Activated CD4-positive, alpha-beta T cell treated with anti-CD3 and anti-CD28 coated beads, Interleukin-2, amount 10 ng/mL, durations not matched to agents 7 days and 5 days (primary cell): ENCODE measurements at places on chromosomes 1 and 21.

- H3K27ac ChIP-seq = no peak overlapping the region
- no peak overlapping the region for H3K4me3 ChIP-seq
- peaks cover 2% of the 10 kb centered on the region for H3K4me1 ChIP-seq
- no peaks in the 10 kb centered on the region for H3K27me3 ChIP-seq
- DNase-seq = no peak
Measured at GRCh38 chr1:10155087-10155712, 55.2 kb upstream of the KIF1B start.

DNA sequence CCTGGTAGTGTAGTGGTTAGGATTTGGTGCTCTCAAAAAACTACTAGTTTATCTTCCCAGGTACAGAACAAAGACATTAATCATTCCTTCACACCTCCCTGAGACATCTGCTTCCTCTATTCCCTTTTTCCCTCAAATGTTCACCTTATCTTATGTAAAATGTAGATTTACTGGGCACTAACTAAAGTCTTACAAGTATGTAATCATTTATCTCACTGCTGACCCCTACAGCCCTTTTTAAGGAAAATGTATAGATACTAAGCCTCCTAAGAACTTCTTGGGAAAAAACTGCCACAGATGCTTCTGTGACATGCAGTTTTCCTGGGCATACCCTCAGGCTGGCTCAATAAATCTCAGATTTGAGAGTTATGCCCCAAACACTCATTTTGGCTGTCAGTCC lies 50.8 kb upstream of the NEK7 start:
- H3K27ac ChIP-seq = no peak overlapping the region
- peaks cover 20% of the 10 kb centered on the region for H3K4me1 ChIP-seq
- no peak overlapping the region for H3K4me3 ChIP-seq
- no peak for DNase-seq

DNA sequence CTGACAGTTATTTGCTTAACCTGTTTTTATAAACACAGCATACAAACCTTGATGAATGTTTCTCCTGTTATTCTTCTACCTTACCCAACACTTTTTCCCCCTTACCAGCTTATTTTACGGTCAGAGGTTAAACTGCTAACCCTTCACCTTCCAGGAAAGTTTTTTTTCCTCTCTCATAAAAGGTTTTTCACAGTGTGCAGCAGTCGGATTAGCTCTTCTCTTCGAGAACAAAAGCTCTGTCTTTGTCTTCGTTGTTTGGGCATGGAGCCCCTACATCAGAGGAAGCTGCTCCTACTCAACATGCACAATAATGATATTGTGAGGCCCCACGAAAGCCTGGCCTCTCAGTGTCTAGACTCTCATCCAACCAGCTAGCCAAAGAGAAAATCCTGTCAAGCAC lies 42.0 kb downstream of the DENND1B start:
- no peaks in the 10 kb centered on the region for H3K4me1 ChIP-seq
- DNase-seq = no peak
- no peaks in the 10 kb centered on the region for H3K27me3 ChIP-seq
- H3K36me3 ChIP-seq = peaks cover 30% of the 10 kb centered on the region
- no peak overlapping the region for H3K27ac ChIP-seq

GRCh38 chr1:169312084-169312954 lies 55.3 kb downstream of the NME7 start:
- H3K27me3 ChIP-seq = no peaks in the 10 kb centered on the region
- no peak overlapping the region for H3K27ac ChIP-seq
- peak; percentile 38 for DNase-seq
- H3K4me1 ChIP-seq = peaks cover 19% of the 10 kb centered on the region
- peaks cover 2% of the 10 kb centered on the region for H3K36me3 ChIP-seq

- no peaks in the 10 kb centered on the region for H3K27me3 ChIP-seq
- no peak for DNase-seq
- no peak overlapping the region for H3K4me3 ChIP-seq
- no peaks in the 10 kb centered on the region for H3K4me1 ChIP-seq
- H3K36me3 ChIP-seq = peaks cover 2% of the 10 kb centered on the region
Measured at GRCh38 chr1:11176081-11176706, 13.0 kb upstream of the ANGPTL7 start.

GRCh38 chr1:42660907-42661500 lies 2.8 kb downstream of the PPIH start:
- DNase-seq = peak; percentile 16
- H3K4me3 ChIP-seq = peak overlapping the region; percentile 66
- H3K27ac ChIP-seq = peak overlapping the region; percentile 89
- H3K36me3 ChIP-seq = peaks cover 41% of the 10 kb centered on the region
- H3K27me3 ChIP-seq = no peaks in the 10 kb centered on the region
- peaks cover 45% of the 10 kb centered on the region for H3K4me1 ChIP-seq
